Tongue (tissue), 3 donors: ENCODE measurements at places on chromosomes 16 and 17.

GRCh38 chr16:2432801-2433505, 3.7 kb downstream of the CCNF start:
- DNase-seq: no peak

DNA sequence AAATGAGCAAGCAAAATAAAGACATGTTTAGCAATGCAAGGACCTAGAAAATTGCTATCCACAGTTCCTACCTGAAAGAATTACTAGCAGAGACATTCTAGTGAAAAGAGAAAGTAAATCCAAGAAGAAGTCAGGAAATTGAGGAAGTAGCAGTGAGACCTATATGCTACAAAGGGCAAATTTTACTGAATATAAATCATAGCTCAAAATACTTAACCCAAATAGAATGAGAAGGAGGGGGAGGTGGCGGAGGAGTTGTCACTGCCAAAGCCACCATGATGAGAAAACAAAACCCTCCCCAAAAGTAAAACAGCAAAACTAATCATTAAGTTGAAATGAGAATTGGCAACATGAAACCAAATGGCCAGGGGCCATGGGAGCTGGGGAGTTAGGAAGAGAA, 39.3 kb downstream of the PITPNM3 start:
- DNase-seq: no peak

GRCh38 chr17:30398328-30399041, 19.8 kb downstream of the CPD start:
- DNase-seq: no peak

DNA sequence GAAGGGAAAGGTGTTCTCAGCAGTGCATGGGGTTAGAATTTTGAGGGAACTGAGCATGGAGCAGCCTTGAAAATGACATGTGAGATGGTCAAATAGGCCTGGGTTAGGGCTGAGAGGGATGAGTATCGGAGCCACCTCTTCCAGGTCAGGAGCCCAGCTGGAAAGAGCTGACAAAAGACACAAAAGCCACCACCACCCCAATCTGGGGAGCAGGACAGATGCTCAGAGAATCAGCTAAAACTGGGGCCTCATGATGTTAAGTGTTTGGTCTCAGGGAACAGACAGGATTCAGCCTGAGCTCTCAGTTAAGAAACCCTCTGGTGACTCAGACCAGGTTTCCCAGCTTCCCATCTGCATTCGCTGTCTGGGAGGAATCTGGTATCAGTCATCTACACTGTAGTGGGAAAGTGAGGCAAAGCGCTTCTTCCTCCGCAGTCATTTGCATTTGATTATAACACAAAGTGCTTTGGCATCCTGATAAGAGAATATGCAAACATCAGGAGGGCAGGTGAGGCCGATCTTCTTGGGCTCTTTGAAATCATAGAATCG, 2.6 kb downstream of the WNT9B start:
- no peak for DNase-seq

DNA sequence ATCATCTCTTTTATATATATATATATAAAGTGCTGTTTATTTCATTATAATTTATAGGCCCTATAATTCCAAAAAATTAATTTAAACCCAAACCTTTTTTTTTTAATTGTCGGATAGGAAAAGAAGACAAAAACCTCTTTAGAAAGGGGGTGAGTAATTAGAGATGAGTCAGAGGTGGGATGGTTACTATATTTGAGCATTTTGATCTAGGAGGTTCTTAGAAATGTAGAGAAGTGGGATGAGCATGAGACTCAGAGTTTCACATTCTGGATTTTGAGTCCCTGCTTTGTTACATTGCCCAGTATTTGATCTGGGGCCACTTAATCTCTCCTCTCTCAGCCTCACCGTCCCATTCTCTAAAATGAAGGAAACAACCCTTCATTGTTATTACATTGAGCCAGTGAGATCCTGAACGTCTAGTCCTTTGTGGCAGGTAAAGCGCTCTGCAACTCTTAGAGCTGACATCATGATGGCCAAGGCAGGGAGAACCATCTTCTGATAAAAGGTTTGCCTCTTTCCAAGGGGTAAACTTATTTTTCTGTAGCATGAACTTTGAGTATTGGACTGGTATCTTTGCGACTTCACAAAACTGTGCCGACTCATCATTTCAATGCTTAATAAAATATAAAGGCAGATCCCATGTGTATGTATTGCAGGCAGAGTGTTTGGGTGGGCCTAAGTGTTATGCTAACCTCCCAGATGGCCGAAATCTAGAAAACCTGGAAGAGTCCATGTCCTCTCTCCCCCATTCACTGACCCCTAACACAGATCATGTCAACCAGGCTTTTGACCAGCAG, 21.3 kb downstream of the HS3ST3B1 start:
- no peak for DNase-seq

DNA sequence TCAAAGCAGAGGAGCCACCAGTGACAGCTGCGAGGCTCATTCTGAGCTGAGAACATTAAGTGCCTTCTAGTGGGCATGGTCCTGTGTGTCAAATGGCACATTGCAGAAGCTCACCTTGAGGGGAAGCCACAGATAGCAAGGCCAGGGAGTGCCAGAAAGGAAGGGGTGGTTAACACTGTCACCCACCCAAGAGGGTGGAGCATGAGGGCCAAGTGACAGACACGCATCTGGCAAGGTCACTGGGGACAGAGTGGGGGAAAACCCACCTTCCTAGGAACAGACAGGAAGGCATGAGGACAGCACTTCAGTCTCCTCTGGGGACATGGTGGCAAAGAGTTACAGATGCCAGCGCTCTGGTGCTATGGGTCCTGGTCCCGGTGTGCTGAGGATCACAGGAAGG, 22.1 kb downstream of the NUBP1 start:
- no peak for DNase-seq

DNA sequence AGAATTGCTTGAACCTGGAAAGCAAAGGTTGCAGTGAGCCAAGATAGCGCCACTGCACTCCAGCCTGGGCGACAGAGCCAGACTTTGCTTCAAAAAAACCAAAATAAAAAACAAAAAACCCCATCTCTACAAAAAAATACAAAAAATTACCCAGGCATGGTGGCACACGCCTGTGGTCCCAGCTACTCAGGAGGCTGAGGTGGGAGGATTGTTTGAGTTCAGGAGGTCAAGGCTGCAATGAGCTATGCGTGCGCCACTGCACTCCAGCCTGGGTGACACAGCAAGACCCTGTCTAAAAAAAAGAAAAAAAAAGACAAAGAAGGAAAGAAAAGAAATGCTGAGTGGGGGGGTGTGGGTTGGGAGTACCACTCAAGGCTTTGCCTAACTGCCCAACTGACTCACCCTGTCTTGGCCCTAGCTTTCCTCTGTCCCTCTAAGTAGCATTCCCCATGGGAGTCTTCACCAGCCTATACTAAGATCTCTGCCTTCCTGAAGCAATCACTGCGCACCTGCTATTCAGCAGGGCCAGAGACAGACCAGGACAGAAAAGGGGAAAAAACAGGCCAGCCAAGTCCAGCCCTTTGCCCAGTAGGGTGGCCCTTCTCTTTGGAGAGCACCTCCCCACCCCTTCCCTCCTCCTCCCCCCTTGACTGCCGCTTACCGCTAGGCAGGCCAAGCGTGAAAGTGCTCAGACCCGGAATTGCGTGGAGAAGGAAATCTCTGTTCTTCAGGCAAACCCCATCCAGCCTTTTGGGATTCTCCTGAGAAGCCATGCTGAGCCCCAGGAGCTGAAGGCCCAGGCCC, 45.8 kb downstream of the RTN4RL1 start:
- no peak for DNase-seq

DNA sequence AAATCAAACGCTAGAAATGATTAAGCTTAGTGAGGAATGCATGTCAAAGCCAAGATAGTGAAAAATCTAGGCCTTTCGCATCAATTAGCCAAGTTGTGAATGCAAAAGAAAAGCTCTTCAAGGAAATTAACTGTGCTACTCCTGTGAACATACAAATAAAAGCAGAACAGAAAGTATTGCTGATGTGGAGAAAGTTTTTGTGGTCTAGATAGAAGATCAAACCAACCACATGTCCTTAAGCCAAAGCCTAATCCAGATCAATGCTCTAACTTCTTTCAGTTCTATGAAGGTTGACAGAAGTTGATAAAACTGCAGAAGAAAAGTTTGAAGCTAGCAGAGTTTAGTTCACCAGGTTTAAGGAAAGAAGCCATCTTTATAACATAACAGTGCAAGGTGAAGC, 1044.6 kb downstream of the CDH11 start:
- DNase-seq: no peak

DNA sequence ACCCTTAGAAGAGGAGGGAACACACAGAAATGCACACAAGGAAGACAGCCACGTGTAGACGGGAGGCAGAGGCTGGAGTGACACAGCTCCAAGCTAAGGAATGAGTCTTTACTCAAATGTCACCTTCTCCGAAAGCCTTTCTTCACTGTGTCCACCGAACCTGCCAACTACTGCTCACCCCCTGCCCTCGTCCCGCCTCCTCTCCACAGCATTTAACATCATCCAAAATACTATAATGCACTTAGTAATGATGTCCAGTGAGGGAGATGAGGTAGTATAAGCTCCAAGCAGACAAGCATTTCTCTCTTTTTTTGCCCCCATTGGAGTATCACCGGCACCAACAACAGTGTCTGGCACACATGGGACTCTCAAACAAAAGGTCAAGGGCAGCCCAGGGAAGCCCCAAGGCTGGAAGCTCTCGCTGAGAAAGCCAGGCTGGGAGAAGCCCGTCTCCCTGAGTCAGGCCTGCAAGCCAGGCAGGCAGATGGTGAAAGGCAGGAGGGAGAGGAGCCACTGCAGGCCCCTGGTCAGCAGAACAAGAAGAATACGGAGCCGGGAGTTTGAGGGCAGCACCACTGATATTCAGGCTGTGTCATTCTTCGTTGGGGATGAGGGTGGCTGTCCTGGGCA, 25.9 kb downstream of the ZFHX3 start:
- DNase-seq: no peak

DNA sequence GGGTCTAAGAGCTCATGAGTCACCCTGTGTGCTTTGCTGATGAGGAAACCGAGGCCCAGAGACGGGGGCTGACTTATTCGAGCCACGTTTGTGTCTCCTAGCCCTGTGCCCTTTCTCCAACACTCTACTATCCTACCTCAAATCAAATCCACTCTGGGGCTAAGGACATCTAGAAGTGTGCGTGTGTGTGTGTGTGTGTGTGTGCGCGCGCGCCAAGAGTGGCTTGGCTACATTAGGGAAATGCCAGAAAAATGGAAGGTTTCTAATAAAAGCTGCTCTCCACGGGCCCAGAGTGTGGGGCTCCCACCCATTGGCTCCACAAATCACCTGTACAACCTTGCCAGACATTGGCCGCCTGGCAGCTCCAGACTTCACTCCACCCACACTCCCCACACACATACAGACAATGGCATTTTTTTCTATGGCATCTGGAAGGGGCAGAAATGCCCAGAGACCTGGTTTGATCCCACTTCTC, 30.3 kb upstream of the PHOSPHO1 start:
- DNase-seq: no peak

DNA sequence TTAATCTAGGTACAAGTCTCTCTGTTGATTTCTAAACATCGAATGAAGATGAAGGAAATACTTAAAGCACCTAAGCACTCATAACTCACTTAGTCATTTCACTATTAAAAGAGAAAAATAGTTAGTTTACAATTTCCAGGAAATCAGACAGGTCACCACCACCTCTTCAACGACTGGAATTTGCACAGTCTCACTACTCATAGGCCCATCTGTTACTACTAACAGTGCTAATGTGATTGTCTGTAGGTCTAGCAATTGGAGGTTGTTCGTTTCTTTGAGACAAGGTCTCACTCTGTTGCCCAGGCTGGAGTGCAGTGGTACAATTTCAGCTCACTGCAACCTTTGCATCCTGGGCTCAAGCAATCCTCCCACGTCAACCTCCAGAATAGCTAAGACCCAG, 444.6 kb downstream of the MAF start:
- no peak for DNase-seq

DNA sequence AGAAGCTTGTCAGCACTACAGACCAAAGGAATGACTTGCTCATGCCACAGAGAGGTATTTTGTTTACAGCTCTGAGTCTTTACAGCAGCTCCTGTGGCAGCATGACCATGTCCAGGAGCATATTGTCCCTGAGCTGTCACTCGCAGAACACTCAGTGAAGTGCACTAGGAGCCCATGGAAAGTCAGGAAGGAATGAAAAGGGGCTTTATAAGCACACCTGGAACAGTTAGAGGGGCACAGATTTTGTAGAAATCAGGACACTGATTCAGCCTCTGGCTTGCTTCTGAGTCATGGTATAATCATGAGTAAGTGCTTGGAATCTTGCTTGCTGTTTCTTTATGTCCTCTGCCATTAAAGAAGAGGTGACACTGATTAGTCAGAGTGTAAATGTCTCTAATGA, 41.0 kb downstream of the TADA2A start:
- no peak for DNase-seq

DNA sequence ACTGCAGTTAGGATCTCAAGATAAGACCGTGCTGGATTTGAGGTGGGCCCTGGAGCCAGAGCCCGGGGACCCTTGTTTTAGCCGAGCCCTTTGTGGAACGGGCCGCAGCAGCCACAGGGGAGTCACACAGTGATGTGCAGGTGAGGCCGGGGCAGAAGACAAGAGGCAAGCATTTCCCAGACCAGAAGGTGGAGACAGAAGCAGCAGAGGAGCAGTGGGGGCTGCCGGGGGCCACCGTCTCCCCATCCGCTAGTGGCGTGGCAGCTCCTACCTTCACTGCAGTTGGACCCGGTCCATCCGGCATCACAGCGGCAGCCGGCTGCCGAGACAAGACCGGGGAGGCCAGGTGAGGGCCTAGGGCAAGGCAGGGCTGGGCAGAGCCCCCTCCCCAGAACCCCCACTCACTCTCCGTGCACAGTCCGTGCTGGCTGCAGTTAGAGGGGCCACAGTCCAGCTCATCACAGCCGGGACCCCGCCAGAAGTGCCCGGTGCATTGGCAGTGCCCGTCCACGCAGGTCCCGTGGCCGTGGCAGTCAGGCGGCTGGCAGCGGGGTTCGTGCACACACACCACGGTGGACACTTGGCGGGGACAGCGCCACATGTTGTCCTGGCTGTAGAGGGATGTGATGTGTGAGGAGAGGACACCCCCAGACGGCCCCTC, 6.0 kb downstream of the NAGPA start:
- no peak for DNase-seq

GRCh38 chr16:88702371-88703210, 3.6 kb downstream of the RNF166 start:
- no peak for DNase-seq

- DNase-seq: no peak
Measured at GRCh38 chr17:61597607-61598006, 6.6 kb upstream of the NACA2 start.

DNA sequence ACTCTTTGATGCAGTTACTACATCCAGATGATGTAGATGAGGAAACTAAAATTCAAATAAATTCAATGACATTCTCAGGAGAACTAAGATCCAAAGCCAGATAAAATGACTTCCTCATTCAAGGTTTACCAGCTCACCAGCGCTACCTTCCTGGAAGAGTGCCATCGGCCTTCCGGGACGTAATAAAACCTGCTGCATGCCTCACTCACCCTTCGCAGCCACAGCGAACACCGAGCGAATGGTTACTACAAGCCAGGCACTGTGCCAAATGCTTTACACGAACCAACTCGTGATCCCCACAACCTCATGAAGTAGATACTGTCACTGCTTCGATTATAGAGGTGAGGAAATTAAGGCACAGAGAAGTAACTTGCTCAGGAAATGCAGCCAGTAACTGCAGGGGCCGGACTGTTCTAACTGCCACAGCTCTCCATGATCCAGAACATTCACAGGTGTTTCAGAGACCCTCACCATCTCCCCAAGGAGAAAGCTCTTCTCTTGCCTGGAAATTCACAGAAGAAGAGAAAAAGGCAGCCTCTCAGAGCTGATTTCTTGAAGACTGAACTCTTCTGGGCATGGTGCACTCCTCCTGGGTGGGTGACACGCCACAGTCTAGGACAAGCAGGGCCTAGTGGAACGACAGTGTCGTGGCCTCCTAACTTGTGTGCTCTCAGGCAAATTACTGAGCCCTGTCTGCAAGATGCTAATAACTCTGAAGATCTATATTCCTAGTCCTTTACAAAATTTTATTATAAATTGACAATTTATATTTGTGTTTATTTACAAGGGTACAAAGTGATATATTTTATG, 46.8 kb downstream of the HIC1 start:
- no peak for DNase-seq
